ENCODE measurements at places on chromosomes 16 and 17.

DNA sequence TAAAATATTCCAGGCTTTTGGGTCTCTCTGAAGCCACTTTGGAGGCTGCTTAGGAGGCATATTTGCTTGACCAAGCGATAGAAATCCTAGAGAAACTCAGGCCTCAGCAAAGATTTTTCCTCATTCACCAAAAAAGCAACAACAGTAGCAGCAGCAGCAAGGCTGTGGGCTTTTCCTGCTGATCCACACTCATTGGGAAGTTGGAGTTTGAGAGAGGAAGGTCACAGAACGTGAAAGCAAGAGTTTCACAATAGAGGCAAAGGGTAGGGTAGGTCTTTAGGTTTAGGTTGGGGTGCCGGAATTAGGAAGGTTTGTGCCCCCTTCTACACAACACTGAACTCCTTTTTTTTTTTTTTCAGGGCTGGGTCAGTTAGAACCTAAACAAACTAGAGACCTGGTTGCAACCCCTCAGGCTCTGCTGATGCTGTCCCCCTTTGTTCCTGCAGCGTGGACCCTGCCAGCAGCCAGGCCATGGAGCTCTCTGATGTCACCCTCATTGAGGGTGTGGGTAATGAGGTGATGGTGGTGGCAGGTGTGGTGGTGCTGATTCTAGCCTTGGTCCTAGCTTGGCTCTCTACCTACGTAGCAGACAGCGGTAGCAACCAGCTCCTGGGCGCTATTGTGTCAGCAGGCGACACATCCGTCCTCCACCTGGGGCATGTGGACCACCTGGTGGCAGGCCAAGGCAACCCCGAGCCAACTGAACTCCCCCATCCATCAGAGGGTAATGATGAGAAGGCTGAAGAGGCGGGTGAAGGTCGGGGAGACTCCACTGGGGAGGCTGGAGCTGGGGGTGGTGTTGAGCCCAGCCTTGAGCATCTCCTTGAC, 2.0 kb downstream of the TMUB2 start:
- no peak for DNase-seq

DNA sequence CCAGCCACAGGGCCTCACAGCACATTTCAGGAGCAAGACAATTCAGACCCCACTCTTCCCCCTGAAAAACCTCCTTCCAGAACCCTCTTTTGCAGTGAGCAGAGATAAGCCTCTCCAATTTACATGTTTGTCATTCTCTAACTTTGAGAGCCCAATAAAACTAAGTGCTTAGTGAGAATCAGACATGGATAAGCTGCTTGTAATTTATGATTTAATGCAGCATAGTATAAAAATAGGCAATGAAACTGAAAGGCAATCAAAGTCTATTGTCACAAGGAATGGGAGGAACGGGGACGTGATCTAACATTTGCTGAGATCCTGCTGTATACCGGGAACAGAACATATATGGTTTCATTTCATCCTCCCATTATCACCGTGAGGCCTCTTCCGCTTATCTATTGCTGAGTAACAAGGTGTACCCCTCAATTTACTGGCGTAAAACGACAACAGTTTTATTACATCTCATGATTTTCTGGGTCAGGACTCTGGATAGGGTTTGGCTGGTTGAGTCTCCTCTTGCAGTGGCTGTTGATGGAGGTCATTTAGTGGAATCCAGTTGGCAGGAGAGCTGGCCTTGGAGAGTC, 597.4 kb downstream of the MAF start:
- no peak for DNase-seq

DNA sequence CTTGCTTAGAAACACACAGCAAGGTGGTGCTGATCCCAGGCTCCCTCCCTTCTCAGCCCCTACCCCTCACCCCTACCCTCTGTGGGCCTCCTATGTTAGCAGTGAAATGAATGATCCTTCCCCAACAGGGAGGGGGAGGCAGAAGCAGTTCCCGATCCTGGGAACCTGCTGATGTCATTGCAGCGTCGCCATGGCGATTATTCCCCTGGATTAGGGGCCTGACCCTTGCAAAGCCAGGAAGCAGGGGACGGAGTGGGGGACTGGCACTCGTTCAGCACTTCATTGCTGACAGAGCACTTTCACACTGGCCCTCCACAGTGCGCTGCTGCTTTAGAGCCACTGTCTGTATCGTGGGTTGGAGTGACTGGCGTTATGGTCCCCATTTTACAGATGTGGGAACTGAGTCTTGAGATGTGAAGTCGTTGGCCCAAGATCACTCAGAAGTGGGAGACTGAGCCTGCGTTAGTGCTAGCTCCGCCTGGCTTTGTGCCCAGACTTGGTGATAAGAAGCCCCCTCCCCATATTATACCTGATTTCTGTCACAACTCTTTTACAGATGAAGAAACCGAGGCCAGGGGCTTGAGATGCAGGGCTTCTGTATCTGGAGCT, 26.6 kb downstream of the LASP1 start:
- no peak for DNase-seq

DNA sequence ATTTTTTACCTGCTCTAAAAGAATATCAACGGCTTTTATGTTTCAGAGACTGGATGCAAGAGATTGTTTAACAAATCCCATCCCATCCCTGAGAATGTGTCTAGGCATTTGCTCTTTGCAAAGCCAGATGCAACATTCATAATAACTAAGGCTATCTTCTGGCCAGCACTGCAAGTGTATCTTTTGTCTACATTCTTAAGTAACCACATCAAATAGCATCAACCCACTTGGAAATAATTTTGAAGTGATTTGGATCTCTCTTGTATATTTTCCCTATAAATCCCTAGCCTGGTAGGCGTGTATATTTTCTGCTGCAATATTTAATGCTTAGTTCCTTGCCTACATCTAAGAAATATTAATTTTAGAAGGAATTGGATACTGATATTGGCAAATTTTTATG, 64.3 kb downstream of the PIGL start:
- DNase-seq = no peak

- DNase-seq = no peak
Observed at GRCh38 chr16:2804728-2805127, 6.5 kb downstream of the PRSS41 start.

DNA sequence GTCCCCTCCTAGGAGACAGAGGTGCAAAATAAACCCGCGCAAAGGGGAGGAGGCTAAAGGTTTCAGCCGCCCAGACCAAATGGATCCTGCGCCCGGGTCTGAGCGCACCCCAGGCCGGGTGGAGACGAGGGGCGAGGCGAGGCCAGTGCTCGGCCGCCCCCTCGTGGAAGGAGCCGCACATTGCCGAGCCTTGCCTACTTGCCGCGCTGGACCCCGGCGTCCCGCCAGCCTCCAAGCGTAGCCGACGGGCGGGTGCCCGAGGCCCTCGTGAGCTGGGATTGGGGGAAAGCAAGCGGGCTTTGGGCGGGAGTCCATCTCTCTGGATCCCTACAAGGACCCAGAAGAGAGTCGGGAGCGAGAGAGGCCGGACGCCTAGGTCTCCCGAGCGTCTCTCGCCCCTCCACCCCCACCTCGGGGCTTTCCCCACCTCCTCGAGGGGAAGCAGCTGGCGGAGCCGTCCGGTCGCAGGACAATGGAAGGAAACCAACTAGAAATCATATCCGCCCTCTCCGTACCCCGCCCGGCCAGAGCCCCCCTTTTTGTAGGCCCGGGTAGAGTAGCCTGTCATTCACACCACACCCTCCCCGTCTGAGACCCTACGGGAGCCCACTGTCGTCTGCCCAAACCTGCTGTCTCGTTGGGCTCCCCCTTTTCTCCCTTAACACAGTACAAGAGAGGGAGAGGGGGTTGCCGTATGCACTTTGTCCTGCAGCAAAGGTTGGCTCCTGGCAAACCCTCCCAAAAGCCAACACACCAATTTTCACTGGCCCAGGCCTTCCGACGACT, 664 bp upstream of the BCL6B start:
- peak; percentile 69 for DNase-seq

GRCh38 chr16:52470585-52470984, 76.4 kb downstream of the TOX3 start:
- DNase-seq = no peak

DNA sequence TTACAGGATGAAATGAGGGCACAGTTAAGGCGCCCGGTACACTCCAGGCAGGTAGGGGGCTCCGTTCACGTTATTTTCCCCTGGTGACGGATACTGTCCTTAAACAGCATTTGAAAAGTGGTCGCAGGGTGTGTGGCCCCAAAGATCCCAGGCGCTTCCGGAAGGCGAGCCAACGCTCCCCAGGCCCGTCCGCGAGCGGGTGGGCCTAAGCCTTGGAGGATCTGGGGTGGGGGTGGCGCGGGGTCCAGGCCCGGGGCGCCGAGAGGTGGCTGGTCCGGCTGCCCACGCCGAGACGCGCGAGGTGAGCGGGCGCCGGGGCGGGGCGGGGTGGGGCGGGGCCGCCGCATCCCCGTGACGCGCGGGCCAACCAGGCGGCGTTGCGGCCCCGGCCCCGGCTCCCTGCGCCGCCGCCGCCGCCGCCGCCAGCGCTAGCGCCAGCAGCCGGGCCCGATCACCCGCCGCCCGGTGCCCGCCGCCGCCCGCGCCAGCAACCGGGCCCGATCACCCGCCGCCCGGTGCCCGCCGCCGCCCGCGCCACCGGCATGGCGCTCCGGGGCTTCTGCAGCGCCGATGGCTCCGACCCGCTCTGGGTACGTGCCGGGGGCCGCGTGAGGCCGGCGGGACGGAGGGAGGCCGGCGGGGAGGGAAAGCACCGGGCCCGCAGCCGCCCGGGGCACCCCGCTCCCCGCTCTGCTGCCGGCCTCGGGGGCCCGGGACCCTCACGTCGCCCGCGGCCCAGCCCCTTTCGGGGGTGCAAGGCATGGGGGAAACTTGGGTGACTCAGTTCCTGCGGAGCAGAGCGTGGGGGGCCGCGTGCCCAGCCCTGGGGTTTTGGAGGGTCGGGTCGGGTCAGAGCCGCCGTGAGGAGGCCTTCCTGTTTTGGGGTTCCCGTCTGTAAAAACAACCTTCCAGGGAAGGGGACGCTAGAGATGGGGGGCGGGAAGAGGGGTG, at the start of gene ABCC1:
Gene ABCC1, plus strand, starts transcription at position 407 of the 951 bp plus-strand sequence. Its CDS starts 136 bp downstream, at position 543.
- DNase-seq = peak; percentile 46

GRCh38 chr17:6163612-6164333, 93.6 kb downstream of the WSCD1 start:
- no peak for DNase-seq

DNA sequence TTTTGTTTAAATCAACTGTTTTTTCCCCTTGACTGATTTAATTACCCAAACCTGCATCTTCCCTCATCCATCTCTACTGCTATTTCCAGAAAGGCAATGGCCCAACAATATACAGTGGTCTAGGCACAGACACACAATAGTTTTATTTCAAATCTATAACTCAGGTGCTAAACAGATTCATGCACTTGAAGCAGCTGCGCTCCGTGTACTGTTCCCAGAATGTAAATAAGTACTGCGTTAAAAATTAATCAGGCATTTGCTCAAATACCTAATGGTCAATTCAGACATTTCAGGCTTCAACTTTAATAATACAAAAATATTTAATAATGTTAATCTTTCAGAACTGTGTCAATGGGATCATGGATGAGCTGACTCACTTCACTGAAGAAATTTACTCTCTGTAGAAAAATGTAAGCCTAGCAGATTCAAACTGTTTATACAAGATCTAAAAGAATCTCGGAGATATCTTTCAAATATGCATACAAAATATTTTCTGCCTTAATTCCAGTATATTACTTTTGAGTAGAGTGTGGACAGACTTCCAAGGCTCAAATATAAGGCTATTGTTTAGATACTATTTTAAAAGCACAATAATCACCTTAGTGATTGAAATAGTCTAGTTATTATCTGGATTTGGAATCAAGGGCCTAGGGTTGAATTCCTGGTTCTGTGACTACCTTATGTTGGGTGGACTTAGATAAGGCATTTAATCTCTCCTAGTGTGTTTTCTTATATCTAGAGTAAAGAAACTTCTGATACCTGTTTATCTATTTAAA, 97.4 kb upstream of the PSMD7 start:
- no peak for DNase-seq

All from central memory CD4-positive, alpha-beta T cell (primary cell).